ENCODE measurements at places on chromosomes 12 and 14. TPM values are rescaled to one million over a fixed set of nuclear protein-coding genes. Genes with fewer than 3 reads are reported as not detected.
A peak's percentile ranks its signal among the peaks of the same experiment; 100 is the strongest.

Gene LAG3
- 2.8 TPM for total RNA-seq

Gene WSCD2
- 2.2 TPM for total RNA-seq

Gene GPR137C
- 4.3 TPM for total RNA-seq

DNA sequence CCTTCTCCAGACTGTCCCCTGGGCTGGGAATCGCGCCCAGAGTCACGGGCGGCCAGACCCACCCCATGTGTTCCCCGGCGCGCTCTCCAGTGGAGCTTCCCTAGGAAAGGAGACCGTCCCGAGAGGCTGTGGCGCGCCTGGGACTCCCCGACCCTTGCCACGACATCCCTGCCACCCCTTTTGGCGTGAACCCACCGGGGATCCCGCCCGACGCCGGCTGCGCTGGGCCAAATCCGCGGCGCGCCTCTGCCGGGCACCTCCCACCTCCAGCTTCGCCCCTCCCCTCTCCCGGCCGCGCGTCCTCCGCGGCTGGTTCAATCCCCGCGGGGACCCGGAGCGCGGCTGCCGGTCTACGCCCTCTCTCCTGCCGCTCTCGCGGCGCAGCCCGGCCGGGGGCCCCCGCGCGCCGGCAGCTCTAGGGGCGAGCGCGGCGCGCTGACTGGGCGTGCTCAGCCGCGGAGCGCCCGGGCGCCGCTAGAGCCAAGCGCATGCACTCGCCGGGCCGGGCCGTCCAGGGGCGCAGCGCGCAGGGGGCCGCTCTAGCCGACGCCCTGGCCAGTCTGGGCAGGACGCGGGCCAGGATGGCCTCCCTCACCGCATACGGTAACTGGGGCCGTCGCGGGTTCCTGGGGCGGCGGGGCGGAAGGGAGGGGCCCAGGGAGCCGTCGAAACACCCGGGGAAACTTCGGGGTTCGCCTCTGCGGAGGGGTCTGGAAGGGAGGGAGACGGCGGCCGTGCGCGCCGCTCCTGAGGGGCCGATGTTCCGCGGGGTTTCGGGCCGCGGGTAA, 77.4 kb upstream of the ANO4 start:
- DNase-seq = peak; percentile 72

Data from H1 (cell line).